ENCODE measurements at places on chromosomes 1 and 21. TPM values are rescaled to one million over a fixed set of nuclear protein-coding genes. Genes with fewer than 3 reads are reported as not detected.

DNA sequence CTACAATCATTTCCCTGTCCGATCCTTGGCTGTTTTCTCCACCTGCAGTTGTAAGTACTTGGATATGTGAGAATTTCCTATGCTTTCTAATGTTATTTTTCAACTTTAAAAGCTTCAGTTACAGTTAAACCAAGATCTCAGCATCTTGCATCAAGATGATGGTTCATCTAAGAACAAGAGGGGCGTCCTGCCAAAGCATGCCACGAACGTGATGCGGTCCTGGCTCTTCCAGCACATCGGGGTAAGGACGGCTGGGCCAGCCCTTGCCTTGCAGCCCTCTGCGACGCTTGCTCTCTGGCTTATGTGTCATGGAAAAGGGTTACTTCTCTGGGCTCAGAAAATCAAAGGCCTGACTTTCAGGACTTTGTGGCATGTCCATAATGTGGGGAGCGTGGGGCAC lies 46.8 kb downstream of the PKNOX1 start:
- no peak for DNase-seq

- no peak for DNase-seq
These were observed 1.1 kb upstream of the AJAP1 start for GRCh38 chr1:4653328-4653660.

DNA sequence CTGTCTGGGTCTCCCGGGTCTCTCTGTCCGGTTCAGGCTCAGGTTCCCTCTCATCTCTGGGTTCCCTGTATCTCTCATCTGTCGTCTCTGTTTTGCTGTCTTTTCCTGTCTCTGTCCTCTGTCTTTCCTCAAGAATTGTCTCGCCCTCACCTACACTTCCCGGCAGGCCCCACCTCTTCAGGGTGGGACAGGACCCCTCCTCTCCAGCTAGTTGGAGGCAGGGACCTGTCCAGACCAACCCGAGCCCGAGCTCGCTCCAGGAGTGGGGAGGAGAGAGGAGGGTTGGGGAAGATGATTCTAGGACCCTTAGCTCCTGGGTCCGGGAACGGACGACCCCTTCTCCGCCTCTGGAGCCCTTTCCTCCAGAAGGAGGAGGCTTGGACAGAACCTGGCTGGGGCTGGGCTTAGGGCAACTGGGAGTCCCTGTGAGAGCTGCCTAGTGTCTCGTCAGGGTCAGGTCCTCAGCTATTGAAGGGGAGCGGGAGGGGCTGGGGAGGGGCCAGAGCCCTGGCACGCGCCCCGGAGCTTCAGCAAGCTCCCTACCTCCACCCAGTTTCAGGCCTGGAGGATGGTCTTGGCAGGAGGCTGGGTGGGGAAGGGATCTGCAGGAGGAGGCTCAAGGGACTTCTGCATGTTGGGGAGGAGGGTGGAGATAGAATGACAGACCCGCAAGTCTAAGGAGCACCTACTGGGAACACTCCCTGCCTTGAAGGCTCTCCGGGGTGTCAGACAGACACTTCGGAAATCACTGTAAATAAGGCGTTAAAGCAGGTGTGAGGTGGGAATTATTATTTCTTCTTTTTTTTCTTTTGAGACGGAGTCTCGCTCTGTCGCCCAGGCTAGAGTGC lies 26.3 kb upstream of the EPB41 start:
- peak; percentile 47 for DNase-seq

DNA sequence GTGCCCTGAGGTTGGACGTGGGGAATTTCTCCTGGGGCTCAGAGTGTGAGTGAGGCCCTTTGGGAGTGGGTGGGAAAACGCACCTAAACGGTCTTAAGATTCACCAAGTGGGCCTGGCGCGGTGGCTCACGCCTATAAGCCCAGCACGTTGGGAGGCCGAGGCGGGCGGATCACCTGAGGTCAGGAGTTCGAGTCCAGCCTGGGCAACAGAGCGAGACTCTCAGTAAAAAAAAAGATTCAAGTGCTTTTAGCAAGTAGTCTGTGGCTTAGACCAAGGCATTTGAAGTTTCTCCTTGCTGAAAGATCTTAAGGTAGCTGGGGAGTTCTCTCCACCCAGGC lies 1.4 kb downstream of the RPS8 start:
- no peak for DNase-seq

DNA sequence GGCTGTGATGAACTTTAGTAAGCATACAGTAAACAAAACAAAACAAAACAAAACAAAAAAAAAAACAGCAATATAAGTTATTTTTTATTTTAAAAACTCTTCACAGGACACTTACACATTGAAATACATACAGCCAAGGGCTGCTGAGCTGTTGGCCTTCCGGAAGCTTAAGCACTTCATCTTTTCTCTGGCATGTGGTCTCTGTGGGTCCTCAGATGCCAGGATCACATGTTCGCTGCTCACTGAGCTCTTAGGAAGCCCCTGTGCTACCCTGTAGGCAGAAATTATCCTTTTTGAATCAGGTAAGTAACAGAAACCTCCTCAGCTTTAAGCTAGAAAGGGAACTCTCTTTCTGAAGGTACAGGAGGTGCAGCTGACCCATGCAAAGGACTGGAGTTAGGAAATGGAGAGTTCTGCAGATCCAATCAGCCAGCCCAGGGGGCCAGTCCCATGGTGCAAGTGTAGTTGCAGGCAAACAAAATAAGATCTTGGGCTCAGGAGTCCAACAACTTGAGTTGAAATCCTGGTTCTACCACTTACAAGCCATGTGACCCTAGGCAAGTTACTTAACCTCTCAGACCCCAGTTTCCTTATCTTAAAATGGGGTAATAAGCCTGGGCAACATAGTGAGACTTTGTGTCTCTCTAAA lies 22.4 kb upstream of the MED18 start:
- DNase-seq: no peak

DNA sequence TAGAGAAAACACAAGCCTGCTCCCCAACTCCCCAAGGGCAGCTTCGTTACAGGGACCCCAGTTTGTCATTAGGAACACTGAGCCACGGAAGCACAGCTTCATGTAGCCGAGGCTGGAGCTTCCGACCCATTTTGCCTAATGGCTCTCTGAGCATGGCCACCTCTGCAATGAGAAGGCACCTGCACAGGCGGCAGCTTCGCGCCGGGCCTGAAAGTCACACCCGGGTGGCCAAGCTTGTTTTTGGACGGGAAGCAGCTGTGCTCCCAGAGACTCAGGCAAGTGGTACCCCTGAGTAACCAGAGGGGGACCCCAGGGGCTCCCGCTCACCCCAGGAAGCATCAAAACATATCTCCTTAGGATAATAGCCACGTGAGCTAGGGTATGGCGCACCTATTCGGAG lies 80.9 kb downstream of the SLC66A1 start:
- DNase-seq: no peak

- DNase-seq: peak; percentile 38
These were observed 103.5 kb upstream of the TLR5 start for GRCh38 chr1:223246476-223247112.

Gene GUCA2B
- total RNA-seq: not detected

DNA sequence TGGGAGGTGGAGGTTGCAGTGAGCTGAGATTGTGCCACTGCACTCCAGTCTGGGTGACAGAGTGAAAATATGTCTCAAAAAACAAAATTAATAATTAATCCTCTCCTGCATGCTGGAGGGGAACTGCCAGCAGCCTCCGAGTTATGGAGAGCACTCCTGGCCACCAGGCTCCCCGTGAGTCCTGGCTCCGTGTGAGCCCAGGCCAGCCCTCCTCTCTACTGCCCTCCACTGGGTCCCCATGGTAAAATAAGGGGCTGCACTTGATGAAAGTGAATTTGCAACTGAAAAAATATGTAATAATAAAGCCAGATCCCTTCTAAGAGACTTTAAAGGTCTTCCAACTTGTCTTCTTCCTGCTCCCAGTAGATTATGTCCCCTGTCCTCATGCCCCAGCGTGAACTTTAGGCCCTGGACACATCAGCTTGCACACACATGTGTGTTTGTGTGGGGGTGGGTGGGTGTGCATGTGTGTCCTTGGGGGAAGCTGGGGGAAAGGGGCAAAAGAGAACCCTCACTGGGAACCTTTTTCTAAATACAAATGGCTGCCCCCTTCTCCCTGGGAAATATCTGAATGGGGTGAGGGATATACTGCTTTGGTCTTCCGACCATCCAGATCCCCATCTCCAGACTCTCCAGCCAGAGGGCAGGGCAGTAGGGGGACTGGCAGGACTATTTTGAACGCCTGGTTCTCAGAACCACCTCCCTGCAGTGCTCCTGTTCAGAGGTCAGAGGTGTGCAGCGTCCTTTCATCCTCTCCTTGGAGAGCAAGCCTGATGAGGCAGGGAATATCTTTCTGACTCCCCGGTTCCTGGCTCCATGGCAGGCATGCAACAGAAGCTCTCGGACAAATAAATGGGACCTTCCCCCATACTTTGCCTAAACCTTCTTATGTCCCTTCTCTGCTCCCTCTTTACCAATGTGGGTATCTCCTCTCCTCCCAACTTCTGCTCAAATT lies 26.2 kb downstream of the NEK2 start:
- DNase-seq: peak; percentile 65

All from K562 (cell line).